GM23248 (cell line): ENCODE measurements at places on chromosomes 3 and 15. TPM values are rescaled to one million over a fixed set of nuclear protein-coding genes. Genes with fewer than 3 reads are reported as not detected.

The IP6K1 gene
- 20.6 and 27.2 TPM in 2 replicates for total RNA-seq

The GPR149 gene
- total RNA-seq, result not detected in 2 replicates

The TWF2 gene
- total RNA-seq, result 124 and 137 TPM in 2 replicates

The HYAL1 gene
- total RNA-seq, result 0.51 TPM in 1 of 2 replicates, not detected in the other

The TMEM207 gene
- total RNA-seq, result not detected in 2 replicates

DNA sequence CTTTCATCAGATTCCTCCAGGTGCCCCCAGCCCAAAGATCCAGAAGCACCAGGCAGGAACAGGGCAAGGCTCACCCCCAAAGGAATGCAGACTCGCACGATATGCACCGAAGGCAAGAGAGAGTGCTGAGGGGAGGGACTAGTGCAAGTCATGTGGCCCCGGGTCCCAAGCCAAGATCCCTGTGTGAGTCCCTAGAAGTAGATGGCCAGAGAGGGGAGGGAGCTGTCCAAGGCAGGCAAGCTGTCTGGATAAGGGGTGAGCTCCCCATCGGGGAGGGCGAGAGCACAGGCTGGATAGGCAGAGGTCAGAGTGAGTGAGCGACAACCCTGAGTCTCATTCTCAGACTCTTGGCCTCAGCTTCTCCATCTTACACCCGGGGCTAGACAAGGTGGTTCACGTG, 171.5 kb upstream of the LINGO1 start:
- peak; percentile 11 for DNase-seq
- no peaks in the 10 kb centered on the region for H3K36me3 ChIP-seq
- no peaks in the 10 kb centered on the region for H3K4me1 ChIP-seq
- H3K4me3 ChIP-seq, result no peak overlapping the region

- no peaks in the 10 kb centered on the region for H3K27me3 ChIP-seq
- H3K4me3 ChIP-seq, result no peak overlapping the region
- H3K36me3 ChIP-seq, result no peaks in the 10 kb centered on the region
- H3K27ac ChIP-seq, result no peak overlapping the region
- no peak for DNase-seq
- H3K4me1 ChIP-seq, result no peaks in the 10 kb centered on the region
Measured at GRCh38 chr15:27956285-27956684, 142.8 kb downstream of the OCA2 start.

- no peaks in the 10 kb centered on the region for H3K27me3 ChIP-seq
- peaks cover 16% of the 10 kb centered on the region; the same call in 1 of the 2 replicates for H3K36me3 ChIP-seq
- no peak overlapping the region for H3K4me3 ChIP-seq
- no peaks in the 10 kb centered on the region for H3K4me1 ChIP-seq
- no peak for DNase-seq
- no peak overlapping the region for H3K27ac ChIP-seq
Measured at GRCh38 chr3:49399461-49399860, 12.3 kb downstream of the RHOA start.

GRCh38 chr3:139396707-139397106, 7.3 kb upstream of the COPB2 start:
- H3K4me1 ChIP-seq, result no peaks in the 10 kb centered on the region
- DNase-seq, result no peak
- H3K36me3 ChIP-seq, result no peaks in the 10 kb centered on the region
- no peak overlapping the region for H3K4me3 ChIP-seq

DNA sequence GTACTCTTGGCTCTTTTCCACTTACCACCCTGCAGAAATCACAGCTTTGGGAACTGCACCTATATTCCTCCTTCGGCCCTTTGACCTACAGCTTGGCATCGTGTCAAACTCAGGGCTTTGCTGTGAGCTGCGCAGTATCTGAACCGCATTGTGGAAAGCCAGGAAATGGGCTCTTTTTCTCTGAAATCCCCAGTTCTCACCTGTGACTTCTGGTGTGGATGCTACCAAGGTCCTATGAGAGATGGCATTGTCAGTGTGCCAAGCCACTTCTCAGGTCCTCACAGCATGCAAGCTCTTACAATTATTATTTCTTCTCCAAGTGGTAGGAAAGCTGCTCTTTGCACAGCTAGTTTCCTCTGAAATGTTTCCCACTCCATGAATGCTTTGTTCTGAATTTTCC, 450.6 kb upstream of the TBL1XR1 start:
- H3K27me3 ChIP-seq, result no peaks in the 10 kb centered on the region
- H3K4me3 ChIP-seq, result no peak overlapping the region
- no peaks in the 10 kb centered on the region for H3K36me3 ChIP-seq
- DNase-seq, result no peak

DNA sequence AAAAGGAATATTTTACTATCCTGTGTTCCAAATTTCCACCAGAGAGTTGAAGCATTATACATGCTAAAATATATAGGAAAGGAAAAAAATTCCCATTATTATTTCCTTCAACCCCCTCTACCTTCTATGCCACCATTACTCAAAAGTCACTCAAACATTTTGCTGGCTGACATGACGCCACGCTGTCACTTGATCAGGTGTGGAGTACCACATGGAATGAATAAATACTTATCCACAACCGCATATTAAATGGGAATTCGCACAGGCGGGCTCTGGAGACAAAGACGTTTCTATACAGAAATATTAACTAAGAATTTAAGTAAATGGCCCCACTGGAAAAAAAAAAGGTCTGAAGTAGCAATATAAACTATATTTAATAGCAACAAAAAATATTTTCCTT, 266.4 kb downstream of the FOXP1 start:
- peaks cover 15% of the 10 kb centered on the region for H3K4me1 ChIP-seq
- no peak overlapping the region for H3K4me3 ChIP-seq
- no peak for DNase-seq
- no peaks in the 10 kb centered on the region for H3K27me3 ChIP-seq
- H3K36me3 ChIP-seq, result no peaks in the 10 kb centered on the region

DNA sequence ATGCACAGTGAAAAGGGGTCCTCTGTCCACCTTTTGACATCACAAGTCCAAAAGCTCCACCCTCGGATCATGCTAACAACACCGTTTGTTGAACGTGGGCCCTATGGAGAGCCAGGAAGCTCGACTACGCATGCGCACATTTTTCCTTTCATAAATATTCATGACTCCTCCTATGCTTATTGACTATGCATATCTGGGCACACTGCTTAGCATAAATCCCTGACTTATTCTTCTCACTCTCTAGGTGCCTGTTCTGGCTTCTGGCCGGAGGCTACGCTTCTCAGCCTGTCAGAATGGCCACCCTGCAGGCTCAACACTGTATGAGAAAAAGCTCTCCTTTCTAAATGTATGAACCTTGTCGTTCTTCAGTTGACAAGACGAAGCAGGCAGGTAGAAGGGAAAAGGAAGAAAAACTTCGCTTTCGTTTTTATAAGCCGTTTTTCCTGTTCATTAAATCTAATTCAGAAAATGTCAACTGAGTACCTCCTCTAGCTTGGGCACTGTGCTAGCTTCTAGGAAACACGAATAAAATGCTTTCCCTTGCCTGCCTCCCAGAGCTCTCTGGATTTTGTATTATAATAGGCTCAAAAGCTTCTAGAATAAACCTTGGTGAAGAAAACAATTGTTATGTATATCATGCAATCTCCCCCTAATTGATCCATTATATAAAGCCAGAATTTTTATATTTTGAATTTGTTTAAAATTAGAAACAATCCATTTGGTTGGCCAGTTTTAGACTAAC, 207.7 kb downstream of the ATP10A start:
- no peaks in the 10 kb centered on the region for H3K27me3 ChIP-seq
- H3K4me3 ChIP-seq, result no peak overlapping the region
- DNase-seq, result no peak
- H3K4me1 ChIP-seq, result no peaks in the 10 kb centered on the region

GRCh38 chr3:54905261-54905888, 22.5 kb downstream of the LRTM1 start:
- no peaks in the 10 kb centered on the region for H3K27me3 ChIP-seq
- H3K27ac ChIP-seq, result no peak overlapping the region
- peaks cover 31% of the 10 kb centered on the region for H3K4me1 ChIP-seq
- no peaks in the 10 kb centered on the region for H3K36me3 ChIP-seq
- H3K4me3 ChIP-seq, result peak overlapping the region; percentile 6; the same call in 1 of the 2 replicates

GRCh38 chr15:57792724-57793449, 86.4 kb downstream of the POLR2M start:
- no peak overlapping the region for H3K27ac ChIP-seq
- H3K36me3 ChIP-seq, result no peaks in the 10 kb centered on the region
- no peak overlapping the region for H3K4me3 ChIP-seq
- H3K4me1 ChIP-seq, result no peaks in the 10 kb centered on the region
